ENCODE measurements at places on chromosomes 7 and 10.
A peak's percentile ranks its signal among the peaks of the same experiment; 100 is the strongest.

GRCh38 chr10:43204042-43204942 lies 62.6 kb downstream of the RASGEF1A start:
- DNase-seq: peak; percentile 61

GRCh38 chr7:25455683-25456251 lies 227.5 kb upstream of the NPVF start:
- no peak for DNase-seq

DNA sequence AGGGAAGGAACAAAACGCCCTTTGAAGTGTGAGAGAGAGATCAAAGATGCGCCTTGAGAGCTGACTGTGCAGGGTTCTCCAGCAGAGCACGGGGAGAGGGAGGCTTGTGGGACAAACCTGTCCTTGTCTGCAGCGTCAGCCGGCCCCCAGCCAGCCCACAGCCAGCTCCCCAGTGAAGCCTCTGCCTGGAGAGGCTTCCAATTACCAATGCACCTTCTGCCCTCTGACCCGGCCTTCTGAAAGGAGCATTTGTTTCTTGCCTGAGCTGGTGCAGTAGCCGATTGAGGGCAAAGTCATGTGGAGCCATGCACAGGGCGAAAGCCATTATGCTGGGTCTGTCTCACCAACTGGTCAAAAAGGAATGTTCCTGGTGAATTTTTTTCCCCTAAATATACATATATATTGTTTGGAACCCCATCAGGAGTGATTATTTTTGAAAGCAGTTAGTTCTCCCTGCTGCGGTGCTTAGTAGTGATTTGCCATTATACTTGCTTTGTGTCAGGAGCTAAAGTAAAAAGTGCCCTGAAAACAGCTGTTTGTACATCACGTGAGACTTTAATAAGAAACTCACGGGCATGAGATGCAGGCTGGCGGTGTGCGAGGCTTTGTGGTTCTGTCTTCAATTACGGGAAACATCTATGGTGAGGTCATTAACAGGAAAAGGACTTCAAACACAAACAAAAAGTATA lies 268.6 kb downstream of the KLF6 start:
- DNase-seq: no peak

- no peak for DNase-seq
Measured at GRCh38 chr7:66237906-66238772, 33.0 kb downstream of the TPST1 start.

DNA sequence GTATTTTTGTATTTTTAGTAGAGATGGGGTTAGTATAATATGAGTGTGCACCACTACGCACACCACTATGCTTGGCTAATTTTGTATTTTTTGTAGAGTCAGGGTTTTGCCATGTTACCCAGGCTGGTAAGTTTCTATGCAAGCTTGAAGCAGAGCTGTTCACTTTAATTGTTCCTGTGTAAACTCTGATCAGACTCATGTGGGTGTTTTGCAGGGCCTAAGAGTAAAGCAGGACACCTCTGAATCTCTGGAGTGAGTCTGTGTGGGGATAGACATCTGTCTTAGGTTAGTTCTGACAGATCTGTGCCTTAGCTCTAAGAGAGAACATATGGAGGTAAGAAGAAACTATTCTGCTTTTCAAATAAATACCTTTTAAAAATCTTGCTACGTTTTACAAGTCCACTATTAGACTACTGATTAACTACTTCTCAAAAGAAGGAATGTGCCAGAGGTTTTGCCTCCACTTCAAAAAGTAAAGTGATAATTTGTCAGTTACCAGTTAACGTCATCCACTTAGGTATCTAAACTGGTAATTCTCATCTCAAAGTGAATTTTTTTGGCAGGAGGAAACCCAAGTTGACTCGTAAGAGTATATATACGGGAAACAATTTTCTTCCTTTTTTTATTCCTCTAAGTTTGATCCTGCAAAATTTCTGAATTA lies 1.1 kb downstream of the COL17A1 start:
- no peak for DNase-seq

DNA sequence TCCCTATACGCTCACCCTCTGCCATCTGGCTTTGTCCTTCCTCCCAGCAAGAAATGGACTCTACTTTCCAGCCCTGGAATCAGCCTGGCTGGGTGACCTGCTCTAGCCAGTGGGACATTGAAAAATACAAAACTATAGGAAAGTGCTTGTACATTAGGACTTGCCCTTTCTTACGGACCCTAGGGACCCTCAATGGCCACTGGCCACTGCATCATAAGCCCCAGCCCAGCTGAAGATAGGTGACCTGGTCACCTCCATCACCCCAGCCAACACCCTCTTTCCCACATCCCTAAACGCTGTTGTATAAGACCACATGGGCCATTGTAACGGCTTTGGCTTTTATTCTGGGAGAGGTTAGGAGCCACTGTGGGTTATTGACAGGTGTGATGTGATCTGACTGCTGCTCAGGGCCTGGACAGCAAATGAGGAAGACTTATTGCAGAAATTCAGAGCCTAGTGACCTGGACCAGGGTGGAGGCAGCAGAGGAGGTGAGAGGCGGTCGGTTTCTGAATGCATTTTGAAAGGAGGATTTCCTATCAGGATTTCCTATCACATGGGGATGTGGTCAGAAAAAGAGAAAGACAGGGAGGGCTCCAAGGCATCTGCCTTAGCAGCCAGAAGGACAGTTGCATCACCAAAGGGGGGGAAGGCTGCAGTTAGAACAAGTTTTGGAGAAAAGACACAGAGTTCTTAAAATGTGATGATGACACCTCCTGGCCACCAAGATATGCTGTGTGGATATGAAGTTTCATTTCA lies 2.2 kb upstream of the LMBR1 start:
- DNase-seq: no peak

- no peak for DNase-seq
Measured at GRCh38 chr10:122182308-122182707, 88.8 kb upstream of the BTBD16 start.

- no peak for DNase-seq
Measured at GRCh38 chr10:620971-621370, 68.5 kb downstream of the DIP2C start.

DNA sequence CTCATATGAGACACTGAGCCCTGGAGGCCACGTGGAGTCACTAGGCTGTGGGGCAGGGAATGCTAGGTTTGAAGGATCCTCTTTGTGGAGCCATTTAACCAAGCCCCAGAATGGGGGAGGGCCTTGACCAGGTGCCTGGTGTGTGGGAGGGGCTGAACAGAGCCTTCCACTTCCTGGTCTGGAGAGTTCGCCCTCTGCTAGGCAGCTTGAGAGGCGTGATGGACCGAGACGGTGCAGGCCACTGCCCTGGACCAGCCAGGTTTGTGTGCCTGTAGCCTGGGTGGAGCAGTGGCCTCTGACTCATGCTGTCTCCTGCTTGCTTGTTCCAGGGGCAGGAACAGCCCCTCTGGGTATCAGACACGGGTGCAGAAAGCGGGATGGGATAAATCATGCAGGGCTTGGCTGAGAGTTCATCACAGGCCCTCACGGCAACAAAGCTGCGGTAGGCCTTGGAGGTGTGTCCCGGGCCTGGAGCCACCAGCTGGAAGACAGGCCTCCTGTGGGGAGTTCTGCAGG lies 27.4 kb downstream of the ADAMTS14 start:
- DNase-seq: no peak

DNA sequence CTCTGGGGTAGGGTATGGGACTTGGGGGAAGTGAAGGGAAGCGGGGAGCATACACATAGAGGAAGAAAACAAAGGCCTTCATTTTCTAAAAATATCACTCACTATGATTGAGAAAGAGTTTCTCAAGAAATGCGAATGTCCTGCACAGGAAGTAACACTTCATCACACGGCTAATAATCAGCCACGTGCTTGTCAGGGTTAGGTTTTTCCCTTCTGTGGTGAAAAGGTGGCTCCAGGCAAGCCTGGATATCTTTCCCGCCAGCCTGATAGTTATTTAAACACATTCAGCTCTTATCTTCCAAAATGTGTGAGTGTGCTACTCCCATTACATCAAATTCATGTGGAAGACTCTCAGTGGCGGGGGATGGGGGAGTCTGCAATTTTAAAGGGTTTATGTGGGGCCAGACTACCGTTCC lies 166.4 kb upstream of the ADO start:
- DNase-seq: no peak

DNA sequence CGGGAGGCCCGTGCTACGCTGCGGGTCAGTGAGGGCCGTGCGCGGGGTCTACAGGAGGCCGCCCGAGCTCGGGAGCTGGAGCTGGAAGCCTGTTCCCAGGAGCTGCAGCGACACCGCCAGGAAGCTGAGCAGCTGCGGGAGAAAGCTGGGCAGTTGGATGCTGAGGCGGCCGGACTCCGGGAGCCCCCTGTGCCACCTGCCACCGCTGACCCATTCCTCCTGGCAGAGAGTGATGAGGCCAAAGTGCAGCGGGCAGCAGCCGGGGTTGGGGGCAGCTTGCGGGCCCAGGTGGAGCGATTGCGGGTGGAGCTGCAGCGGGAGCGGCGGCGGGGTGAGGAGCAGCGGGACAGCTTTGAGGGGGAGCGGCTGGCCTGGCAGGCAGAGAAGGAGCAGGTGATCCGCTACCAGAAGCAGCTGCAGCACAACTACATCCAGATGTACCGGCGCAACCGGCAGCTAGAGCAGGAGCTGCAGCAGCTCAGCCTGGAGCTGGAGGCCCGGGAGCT lies 7.0 kb downstream of the LZTS2 start:
- DNase-seq: no peak

GRCh38 chr10:71748671-71749191 lies 24.6 kb downstream of the VSIR start:
- peak; percentile 88 for DNase-seq

DNA sequence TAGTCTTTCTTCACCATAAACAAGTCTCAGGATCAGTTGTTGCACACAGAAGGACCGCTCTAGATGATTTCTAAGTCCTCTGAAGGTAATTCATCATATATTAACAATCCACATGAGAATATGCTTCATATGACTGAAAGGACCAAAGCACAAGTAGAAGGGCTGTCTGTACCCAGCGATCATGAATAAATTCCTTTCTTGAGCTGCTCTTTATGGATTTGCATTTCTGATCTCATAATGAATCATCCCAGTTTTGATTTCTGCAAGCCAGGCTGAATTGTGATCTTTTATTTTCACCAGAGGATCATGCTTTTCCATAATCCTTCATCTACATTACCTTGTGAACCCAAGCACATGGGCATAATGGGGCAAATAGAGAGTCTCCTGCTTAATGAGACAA lies 675.6 kb downstream of the MAGI2 start:
- DNase-seq: no peak

DNA sequence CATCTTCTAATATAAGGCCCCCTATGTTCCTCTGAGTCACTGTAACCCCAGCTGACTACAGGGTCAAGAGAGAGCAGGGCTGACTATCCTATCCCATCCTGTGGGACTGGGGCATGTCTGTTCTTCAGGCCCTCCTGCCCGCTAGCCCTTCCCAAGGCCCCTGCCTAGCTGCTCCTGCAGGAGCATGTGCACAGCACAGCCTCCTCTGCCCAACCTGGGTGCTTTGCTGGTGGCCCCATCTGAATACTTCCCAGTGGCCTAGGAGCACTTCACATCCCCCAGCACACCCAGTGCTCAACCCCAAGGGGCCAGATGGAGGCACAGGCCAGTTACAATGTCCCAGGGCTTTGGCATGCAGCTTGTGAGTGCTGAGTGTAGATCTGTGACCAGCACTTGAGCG lies 37.3 kb downstream of the AGBL3 start:
- no peak for DNase-seq

GRCh38 chr10:114811862-114812261 lies 9.7 kb upstream of the FHIP2A start:
- no peak for DNase-seq

GRCh38 chr7:21364801-21365271 lies 63.0 kb upstream of the SP4 start:
- no peak for DNase-seq

- no peak for DNase-seq
Measured at GRCh38 chr7:16594061-16594460, 51.5 kb downstream of the ANKMY2 start.

DNA sequence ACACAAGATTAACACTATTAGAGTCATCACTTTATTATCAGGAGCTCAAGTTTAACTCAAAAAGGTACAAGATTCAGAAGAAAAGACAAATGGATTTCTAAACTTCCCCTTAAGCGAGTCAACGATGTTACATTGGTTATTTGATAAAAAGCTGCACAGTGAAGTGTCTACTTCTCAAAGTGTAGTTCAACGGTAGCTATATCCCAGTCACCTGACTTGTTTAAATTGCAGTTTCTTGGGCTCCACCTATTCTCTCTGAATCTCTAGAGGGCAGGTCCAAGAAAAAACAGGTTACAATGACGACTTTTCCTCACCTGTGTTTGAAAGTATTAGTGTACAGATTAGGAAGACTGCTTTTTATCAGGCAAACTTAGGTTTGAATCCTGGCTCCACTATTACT lies 16.6 kb downstream of the MINDY3 start:
- no peak for DNase-seq

- peak; percentile 57 for DNase-seq
Measured at GRCh38 chr7:44063894-44064651, 1.3 kb downstream of the PGAM2 start.

GRCh38 chr7:34747867-34748727 lies 90.1 kb downstream of the NPSR1 start:
- DNase-seq: no peak

- no peak for DNase-seq
Measured at GRCh38 chr7:47611045-47611511, 29.2 kb upstream of the TNS3 start.

- peak; percentile 37 for DNase-seq
Measured at GRCh38 chr10:30823651-30824050, 194.1 kb upstream of the LYZL2 start.

DNA sequence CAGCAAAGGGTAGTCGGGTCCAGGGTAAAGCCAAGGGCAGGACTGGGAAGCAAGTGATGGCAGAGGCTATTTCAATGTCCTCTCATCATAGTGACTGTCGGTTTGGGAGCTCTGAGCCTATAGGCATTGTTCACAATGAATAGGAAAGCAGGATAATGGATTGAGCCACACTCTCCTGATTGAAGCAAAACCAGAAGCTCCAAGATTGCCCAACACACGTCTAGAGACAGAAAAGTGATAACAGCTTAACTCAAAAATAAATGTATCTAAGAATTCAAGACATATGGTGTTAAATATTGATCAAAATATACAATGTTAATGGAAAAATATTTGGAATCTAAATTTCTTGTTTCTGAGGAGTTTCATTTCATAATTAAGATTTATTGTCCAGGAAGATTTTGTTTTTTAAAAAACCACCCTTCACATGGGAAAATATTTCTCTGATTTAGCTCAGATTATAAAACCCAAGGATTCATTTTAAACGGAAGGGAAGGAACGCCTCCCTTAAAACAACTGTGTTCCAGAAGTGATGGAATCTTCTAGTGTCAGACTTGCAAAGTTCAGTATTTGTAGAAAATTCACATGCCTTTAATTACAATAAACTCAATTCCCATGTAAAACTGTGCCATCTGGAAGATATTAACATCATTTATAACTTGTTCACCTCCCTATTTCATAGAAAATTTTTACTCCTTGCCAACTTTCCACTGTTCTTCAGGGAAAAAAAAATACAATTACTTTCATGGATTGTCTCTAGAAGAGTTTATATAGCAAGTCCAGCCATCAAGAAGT lies 54.5 kb downstream of the NRP1 start:
- DNase-seq: no peak

DNA sequence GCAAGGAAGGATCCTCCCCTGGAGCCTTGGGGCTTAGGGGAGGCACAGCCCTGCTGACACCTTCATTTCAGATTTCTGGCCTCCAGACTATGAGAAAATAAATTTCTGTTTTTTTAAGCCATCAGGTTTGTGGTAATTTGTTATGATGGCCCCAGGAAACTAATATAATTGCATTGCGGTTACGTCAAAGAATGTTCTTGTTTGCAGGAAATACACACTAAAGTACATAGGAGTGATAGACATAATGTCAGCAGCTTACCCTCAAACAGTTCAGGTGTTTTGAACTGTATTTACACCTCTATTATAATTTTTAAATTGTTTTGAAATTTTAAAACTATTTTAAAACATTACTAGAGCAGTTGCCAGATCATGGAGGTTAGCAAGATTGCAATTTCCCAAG lies 12.6 kb upstream of the FHIP2A start:
- DNase-seq: no peak
